ENCODE measurements at places on chromosomes 16 and 17. TPM values are rescaled to one million over a fixed set of nuclear protein-coding genes. Genes with fewer than 3 reads are reported as not detected.

Gene EPX
- not detected for total RNA-seq

Gene FAM20A
- 0.57 TPM for total RNA-seq

Gene CLEC18B
- total RNA-seq: not detected

Gene SALL1
- 0.22 TPM for total RNA-seq

Gene PITPNC1
- total RNA-seq: 4.8 TPM

Gene CFAP119
- 4.9 TPM for total RNA-seq

Gene ABCC6
- 0.29 TPM for total RNA-seq

Gene TBC1D3C
- not detected for total RNA-seq

Gene AP2B1
- total RNA-seq: 105 TPM

Gene PERCC1
- total RNA-seq: not detected

Gene TBC1D3D
- 0.44 TPM for total RNA-seq

Gene ZNF48
- total RNA-seq: 14.7 TPM

Gene GPR139
- total RNA-seq: not detected

Gene GLIS2
- 3.7 TPM for total RNA-seq

Gene PRAC2
- total RNA-seq: 0.66 TPM

Gene SNAI3
- 0.22 TPM for total RNA-seq

Gene CLEC19A
- not detected for total RNA-seq

Gene MYADML2
- total RNA-seq: not detected

Gene HYDIN
- total RNA-seq: 0.22 TPM

Gene PER1
- total RNA-seq: 14.2 TPM

Gene C17orf100
- 1.1 TPM for total RNA-seq

Gene ADAMTS18
- 0.22 TPM for total RNA-seq

Gene GNG13
- total RNA-seq: not detected

Gene OR4D1
- not detected for total RNA-seq

Gene TPSG1
- not detected for total RNA-seq

Gene HID1
- 4.7 TPM for total RNA-seq

Gene FSCN2
- total RNA-seq: 1.3 TPM

Gene COPRS
- 84.2 TPM for total RNA-seq

Gene KRT25
- not detected for total RNA-seq

Gene SCN4A
- total RNA-seq: not detected

Gene NUBP1
- 25.2 TPM for total RNA-seq

Gene PTGES3L
- 1.9 TPM for total RNA-seq

Gene EXOC3L1
- not detected for total RNA-seq

Gene C17orf107
- total RNA-seq: 6.1 TPM

Gene PRSS8
- total RNA-seq: not detected

Gene DNAI2
- total RNA-seq: not detected
